Activated CD8-positive, alpha-beta T cell treated with anti-CD3 and anti-CD28 coated beads for 36 hours (primary cell): ENCODE measurements at places on chromosomes 12 and 14. TPM values are rescaled to one million over a fixed set of nuclear protein-coding genes. Genes with fewer than 3 reads are reported as not detected.

Gene KCNA5
- not detected for total RNA-seq

- no peak for DNase-seq
These were observed 7.2 kb upstream of the SDR9C7 start for GRCh38 chr12:56941299-56942017.

- DNase-seq, result no peak
These were observed 5.8 kb upstream of the ITFG2 start for GRCh38 chr12:2806700-2807099.

- DNase-seq, result no peak
These were observed 13.5 kb upstream of the FKBP11 start for GRCh38 chr12:48938805-48939204.

DNA sequence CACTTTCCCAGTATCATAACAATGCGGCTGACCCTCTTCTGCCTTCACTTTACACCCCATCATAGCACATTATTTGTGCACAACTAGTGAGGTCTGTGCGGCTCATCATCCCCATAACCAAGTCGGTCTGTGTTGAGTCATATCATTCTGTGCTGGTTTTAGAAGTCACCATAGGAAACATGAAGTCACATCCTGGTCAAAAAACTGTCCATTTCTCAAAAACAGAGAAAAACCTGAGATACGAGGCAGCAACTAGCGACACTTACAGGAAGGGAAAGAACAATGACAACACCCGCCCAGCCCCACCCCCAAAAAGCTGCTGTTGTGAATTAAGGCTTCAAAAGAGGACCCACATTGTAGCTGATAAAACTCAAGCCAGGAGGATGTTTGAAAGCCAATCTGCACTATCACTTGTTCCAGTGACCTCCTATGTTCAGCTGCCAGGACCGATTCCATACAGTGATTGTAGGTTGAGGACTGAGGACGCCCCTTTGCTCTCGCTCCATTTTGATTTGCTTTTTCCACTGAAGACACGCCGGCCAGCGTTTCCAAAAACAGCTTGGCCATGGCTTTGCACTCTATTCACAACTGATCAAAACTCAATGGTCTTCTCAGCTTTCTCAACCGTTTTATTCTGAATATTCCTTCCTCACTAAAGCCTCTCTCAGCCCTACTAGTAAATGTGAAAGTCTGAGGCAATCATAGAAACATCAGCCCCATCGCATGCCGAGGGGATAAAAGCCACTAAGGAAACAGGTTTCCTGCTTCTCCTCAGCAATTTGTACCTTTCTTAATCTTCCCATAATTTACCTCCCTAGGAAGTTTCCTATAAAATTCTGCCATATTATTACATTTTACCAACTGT, 87.5 kb downstream of the DUSP16 start:
- DNase-seq, result peak; percentile 76

DNA sequence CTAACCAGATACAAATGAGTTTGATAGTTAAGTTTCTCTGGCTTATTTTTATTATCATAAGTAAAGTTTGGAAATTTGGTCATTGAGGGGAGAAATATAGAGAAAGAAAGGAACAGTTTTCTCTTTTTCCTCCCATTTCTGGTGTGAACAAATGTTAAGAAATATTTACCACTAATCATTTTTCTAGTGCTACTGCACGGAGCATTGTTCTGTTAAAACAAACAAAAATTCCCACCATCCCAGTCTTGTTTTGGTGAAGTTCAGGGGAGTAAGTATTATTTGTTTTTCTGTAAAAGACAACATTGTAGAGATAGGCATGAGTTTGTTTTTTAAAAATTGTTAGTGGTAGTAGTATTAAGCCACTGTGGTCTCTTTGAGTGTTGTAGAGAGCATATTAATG, 135.3 kb downstream of the FGD4 start:
- no peak for DNase-seq

- DNase-seq, result no peak
These were observed 717.3 kb downstream of the TRHDE start for GRCh38 chr12:72989458-72989947.

Gene GAS2L3
- 1.3 TPM for total RNA-seq

- DNase-seq, result no peak
These were observed 115.7 kb downstream of the BEGAIN start for GRCh38 chr14:100471441-100472093.

DNA sequence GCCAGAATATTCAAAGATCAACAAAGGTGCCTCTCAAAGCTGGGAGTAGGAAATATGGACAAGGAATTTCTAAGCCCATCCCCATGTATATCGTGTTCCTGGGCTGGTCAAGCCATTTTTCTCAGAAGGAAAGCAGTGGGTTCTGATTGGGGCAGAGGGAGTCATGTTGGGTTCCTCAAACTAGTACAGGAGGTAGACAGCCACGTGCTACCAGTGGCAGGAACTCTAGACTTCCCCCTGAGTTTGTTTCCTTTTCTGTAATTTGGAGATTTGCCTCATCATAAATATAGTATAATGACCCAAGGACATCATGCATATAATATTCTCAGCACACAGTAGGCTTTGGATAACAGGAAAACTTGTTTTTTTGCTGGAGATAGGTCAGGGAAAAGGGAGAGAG, 16.4 kb upstream of the PLEKHH1 start:
- no peak for DNase-seq

- DNase-seq, result no peak
These were observed 90.8 kb downstream of the LGMN start for GRCh38 chr14:92657457-92658142.

DNA sequence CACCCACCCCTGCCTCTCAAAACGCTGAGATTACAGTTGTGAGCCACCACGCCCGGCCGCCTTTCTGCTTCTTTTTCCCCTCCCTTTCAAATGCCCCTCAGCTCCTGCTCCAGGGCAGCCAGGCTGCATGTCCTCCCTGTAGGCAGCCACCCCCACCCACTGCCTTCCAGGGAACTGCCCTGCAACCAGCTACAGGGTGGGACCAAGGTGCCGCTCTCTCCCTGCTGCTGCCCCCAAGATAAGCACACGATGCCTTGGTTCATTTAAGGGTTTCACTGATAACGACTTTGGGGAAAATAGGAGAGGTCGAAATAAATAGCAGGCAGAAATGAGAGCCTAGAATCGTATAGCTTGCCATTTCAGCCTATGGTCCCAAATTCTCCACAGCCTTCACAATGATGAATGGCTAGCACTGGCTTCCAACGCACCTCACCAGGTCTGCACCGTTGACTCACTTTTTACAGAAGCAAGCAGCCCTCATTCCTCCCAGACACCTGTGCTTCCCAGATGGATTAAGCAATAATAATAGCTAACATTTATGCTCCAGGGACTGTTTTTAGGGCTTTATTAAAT, 40.7 kb downstream of the ATG14 start:
- no peak for DNase-seq

- no peak for DNase-seq
These were observed 1.1 kb downstream of the ANGEL1 start for GRCh38 chr14:76811561-76811960.

- DNase-seq, result no peak
These were observed 13.4 kb upstream of the FRMD6 start for GRCh38 chr14:51638071-51638944.

GRCh38 chr12:26266881-26267280, 71.5 kb downstream of the SSPN start:
- DNase-seq, result no peak

Gene CLEC2A
- not detected for total RNA-seq

DNA sequence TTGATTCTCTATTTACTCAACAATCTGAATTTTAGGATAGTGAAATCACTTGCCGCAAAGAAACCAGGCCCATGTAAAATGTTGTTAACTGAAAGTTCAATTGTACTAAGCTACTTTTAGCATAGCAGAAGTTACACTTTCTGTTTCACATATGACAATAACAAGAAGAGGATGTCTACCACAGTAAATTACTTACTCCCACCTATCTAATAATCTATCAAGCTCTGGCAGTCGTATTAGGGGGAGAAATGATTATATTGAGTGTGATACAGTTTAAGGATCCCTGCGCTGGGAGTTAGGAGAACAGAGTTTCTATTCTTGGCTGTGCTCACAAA, 66.5 kb upstream of the CAND1 start:
- no peak for DNase-seq

DNA sequence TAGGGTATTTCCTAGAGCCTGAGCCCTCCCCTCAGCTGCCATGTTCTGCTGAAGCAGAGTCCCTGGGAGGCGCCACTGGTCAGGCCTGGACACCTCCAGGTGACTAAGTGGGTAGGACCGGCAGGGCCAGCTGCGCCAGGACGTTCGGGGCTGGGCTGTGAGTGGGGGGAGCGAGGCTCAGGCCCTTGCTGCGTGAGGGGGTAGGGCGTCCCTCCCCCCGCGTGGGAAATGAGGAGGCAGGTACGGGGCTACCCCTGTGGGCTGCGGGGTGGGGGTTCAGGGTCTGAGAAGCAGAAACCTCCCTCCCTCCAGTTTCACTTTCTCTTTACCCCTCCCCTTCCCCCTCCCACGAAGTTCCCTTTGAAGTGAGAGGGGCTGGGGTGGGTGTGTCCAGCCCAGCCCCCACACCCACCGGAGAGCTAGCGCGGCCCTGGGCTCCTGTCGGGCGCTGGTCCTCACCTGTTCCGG, 22.1 kb upstream of the KIF26A start:
- DNase-seq, result peak; percentile 2

Gene ASCL1
- not detected for total RNA-seq

DNA sequence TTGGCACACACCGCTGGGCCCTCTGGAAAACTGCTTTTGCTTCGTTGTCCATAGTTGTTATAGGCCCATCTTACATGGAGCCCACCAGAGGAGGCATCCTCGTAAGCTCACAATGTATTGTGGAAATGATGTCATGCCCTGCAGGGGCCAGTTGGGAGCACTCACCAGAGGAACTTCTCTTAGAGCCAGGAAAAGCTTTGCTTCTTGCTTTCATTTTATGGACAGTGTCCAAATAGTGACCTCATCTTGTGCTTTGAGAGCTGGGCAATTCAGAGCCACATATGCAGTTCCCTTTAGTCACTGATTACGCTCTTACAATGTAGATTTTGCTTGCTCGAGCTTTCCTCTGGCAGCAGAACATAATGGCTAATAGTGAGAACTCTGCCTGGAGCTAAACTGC, 275.6 kb downstream of the AACS start:
- DNase-seq, result no peak

GRCh38 chr12:57031138-57031725, 14.9 kb upstream of the TAC3 start:
- DNase-seq, result peak; percentile 39

- no peak for DNase-seq
These were observed 4.3 kb downstream of the INF2 start for GRCh38 chr14:104693482-104694431.

Gene SLCO1A2
- not detected for total RNA-seq

- peak; percentile 52 for DNase-seq
These were observed 2.2 kb downstream of the CYP27B1 start for GRCh38 chr12:57764662-57765002.

Gene TMEM132C
- total RNA-seq, result not detected

- DNase-seq, result no peak
These were observed 56.5 kb downstream of the CPM start for GRCh38 chr12:68876461-68876860.

- peak; percentile 57 for DNase-seq
These were observed 104.3 kb upstream of the MAX start for GRCh38 chr14:65206448-65207096.

DNA sequence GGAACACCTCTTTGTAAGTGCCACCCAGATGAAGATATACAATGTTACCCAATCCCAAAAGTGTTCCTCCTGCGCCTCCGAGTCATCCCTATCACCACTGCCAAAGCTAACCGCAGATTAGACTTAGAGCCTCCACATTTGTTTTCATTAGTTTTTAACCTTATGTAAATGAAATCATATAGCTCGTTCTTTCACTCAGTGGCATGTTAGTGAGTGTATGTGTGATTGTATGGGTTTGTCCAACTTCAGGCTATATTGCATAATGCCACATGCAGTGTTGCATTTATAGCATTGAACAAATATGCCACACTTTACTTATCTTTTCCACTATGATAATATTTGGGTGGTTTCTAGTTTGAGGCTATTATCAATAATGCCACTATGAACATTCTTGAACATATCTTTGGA, 18.0 kb downstream of the MAP1LC3B2 start:
- no peak for DNase-seq

- no peak for DNase-seq
These were observed 405.2 kb downstream of the EGLN3 start for GRCh38 chr14:33545696-33546095.

DNA sequence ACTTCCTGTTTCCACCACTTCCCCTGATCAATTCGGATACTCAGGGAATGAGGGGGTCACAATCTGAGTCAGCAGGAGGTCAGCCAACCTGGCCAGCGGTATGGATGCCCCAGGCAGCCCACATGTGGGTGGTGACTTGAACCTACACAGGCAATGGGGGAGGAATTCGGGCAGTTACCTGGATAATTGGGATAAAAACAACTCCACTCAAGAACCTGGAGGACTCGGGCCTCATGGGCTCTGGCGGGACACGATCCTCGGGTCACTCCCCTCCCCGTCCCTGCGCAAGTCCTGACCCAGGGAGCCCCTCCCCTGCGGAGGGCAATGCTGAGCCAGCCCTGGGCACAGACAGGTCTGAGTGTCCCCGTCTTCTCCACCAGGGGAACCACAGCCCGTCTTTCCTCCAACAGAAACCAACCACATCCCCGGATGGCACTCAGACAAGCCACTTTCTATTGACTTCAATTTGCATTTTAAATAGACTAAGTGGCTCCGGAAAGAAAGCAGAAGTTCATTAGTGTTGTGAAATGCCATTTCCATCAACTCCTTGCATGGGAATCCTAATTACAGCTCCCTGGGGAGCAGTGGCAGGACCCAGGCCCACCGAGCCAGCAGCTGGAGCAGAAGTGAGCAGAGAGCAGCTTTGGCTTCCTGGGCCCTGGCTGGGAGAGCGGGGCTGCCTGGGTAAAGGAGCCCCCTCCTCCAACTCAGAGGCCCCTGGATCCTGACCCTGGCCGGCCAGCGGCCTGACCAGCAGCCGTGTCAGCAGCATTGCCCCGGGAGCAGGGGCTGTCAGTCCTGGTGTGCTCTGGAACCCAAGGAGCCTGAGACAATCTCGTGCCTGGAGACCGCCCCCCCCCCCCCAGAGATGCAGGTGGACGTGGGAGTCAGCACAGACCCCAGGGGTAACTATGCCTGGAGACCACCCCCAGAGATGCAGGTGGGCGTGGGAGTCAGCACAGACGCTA, 374.1 kb downstream of the ADGRD1 start:
- no peak for DNase-seq

- no peak for DNase-seq
These were observed 96.2 kb upstream of the USP15 start for GRCh38 chr12:62164036-62164435.

DNA sequence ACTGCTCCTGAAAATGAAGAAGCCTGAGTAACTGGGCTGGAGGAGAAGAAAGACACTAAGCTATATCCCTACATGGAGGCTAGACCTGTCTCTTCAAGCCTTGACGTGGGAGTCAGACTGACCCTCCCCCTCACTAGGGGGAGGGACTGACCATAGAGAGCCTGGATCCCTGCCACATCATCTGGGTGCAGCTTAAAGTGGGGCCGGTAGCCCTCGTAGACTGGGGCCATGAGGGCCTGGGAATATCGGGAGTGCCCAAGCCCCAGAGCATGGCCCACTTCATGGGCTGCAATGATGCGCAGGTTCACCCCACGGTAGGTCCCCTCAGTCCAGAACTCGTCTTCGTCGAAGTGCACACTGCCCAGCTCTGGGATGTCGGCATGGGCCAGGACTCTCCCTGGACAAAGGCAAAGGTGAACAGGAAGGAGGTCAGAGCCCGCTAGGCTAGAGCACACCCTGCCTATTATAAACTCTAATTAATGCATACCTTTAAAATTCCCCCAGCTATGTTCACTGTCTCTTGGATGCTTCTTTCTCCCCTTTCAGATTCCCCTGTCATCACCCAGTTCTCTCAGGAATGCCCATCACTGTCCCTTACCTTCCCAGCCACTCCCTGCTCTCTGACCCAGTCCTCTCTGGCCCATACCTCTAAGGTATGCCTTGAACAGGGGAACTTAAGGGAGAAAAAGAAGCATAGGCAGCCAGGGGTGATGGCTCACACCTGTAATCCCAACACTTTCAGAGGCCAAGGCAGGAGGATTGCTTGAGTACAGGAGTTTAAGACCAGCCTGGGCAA, 3.2 kb downstream of the MMP19 start:
- no peak for DNase-seq
